Activated CD4-positive, alpha-beta T cell treated with anti-CD3 and anti-CD28 coated beads for 36 hours (primary cell): ENCODE measurements at places on chromosomes 6 and 20. TPM values are rescaled to one million over a fixed set of nuclear protein-coding genes. Genes with fewer than 3 reads are reported as not detected.

- peak; percentile 34 for DNase-seq
- no peaks in the 10 kb centered on the region for H3K27me3 ChIP-seq
- peak overlapping the region; percentile 80 for H3K4me3 ChIP-seq
- H3K36me3 ChIP-seq = no peaks in the 10 kb centered on the region
- H3K4me1 ChIP-seq = peaks cover 45% of the 10 kb centered on the region
Observed at GRCh38 chr6:26172608-26172968, 85.4 kb downstream of the HFE start.

GRCh38 chr6:43377710-43378229 is 8.3 kb upstream of the ZNF318 start:
- H3K27ac ChIP-seq = no peak overlapping the region
- no peaks in the 10 kb centered on the region for H3K27me3 ChIP-seq
- no peaks in the 10 kb centered on the region for H3K36me3 ChIP-seq
- peaks cover 29% of the 10 kb centered on the region for H3K4me1 ChIP-seq
- H3K4me3 ChIP-seq = no peak overlapping the region

GRCh38 chr6:44530910-44531234 is 143.4 kb downstream of the CDC5L start:
- DNase-seq = no peak
- peaks cover 6% of the 10 kb centered on the region for H3K27me3 ChIP-seq
- no peak overlapping the region for H3K4me3 ChIP-seq

DNA sequence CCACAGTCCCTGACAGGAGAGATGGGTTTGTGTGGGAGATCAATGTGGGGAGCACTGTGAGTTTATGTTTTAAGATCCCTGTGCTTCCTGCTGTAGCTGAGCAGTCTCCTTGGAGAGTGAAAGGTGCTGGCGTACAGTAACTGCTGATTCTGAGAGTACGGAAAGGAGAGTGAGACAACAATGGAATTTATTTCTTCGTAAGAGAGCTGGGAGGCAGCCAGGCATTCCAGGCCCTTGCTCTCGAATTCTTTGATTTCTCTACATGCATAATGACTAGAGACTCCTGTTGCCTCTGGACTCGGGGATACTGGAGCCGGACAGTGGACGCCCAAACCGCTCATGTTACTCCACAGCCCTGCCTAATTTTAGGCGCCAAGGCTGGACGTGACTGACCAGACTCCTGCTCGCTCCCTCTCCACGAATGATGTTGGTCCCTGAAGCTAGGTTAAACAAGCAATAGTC is 131.0 kb upstream of the PHACTR1 start:
- H3K27ac ChIP-seq = no peak overlapping the region
- H3K36me3 ChIP-seq = no peaks in the 10 kb centered on the region
- H3K4me3 ChIP-seq = no peak overlapping the region
- DNase-seq = no peak
- H3K4me1 ChIP-seq = no peaks in the 10 kb centered on the region
- no peaks in the 10 kb centered on the region for H3K27me3 ChIP-seq

DNA sequence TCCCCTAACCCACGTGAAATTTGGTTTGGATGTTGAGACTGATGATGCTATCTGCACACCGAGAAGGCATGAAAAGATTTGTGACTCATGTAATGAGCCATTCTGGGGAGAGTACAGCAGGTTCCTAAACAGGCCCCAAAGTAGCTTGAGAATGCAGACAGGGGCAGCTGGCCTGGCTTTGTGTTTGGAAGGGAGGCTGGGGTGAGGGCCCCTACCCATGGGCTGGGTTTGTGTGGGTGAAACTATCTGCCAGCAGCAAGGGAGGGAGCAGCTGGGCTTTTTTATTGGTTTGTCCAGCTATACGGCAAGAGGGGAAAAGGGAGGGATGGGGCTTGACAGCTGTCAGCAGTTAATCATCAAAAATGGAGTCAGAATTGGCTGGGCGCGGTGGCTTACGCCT is 87.0 kb upstream of the RNF24 start:
- H3K4me3 ChIP-seq = no peak overlapping the region
- no peak for DNase-seq
- H3K36me3 ChIP-seq = no peaks in the 10 kb centered on the region
- no peaks in the 10 kb centered on the region for H3K4me1 ChIP-seq
- no peaks in the 10 kb centered on the region for H3K27me3 ChIP-seq

DNA sequence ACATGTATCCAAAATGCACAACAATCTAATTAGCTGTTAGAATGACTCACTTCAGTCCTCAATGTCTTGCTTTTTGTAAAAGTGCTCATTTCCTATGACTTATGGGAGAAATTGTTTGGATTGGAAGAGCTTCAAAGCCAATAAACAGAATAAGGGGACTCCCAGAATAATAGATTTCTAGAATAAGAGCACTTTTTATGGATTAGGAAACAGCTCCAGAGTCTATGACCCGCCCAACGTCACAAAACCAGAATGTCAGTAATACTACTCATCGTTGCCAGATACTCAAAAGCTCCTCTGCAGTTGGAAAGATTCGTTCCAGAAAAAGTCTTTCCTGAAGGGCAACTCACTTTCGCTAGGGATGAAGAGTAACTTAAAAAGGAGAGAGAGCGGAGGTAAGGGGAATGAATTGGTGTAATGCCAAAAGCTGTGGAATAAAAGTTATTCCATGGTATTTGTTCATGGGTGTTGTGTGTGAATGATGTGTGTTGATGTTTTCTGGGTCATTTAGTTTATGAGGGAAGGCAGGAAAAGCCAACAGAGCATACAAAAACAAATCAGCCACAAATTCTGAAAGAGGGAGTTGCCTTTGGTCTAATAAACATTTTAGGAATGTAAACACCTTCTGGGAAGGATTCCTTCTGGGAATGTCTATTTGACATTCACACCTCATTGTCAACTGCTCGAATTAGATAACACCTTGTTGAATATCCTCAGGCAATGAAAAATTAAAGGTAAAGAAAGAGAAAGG is 64.6 kb downstream of the SYNE1 start:
- no peaks in the 10 kb centered on the region for H3K36me3 ChIP-seq
- DNase-seq = no peak
- peaks cover 2% of the 10 kb centered on the region for H3K27me3 ChIP-seq
- H3K27ac ChIP-seq = no peak overlapping the region

GRCh38 chr20:36472637-36473090 is 68.7 kb upstream of the MYL9 start:
- DNase-seq = peak; percentile 64
- H3K27me3 ChIP-seq = no peaks in the 10 kb centered on the region
- H3K36me3 ChIP-seq = no peaks in the 10 kb centered on the region
- H3K4me3 ChIP-seq = peak overlapping the region; percentile 61

- no peak for DNase-seq
- H3K27ac ChIP-seq = no peak overlapping the region
- H3K4me3 ChIP-seq = no peak overlapping the region
- H3K27me3 ChIP-seq = no peaks in the 10 kb centered on the region
Observed at GRCh38 chr20:24798930-24799705, 150.0 kb upstream of the CST7 start.

- no peak overlapping the region for H3K4me3 ChIP-seq
- H3K27ac ChIP-seq = no peak overlapping the region
- no peaks in the 10 kb centered on the region for H3K27me3 ChIP-seq
- DNase-seq = no peak
- no peaks in the 10 kb centered on the region for H3K4me1 ChIP-seq
- no peaks in the 10 kb centered on the region for H3K36me3 ChIP-seq
Observed at GRCh38 chr6:43125119-43125518, 46.0 kb upstream of the SRF start.

GRCh38 chr6:37077905-37078296 is 72.4 kb downstream of the FGD2 start:
- no peak for DNase-seq
- no peaks in the 10 kb centered on the region for H3K27me3 ChIP-seq
- no peak overlapping the region for H3K27ac ChIP-seq

BPIFA1 gene
- not detected for total RNA-seq

DNA sequence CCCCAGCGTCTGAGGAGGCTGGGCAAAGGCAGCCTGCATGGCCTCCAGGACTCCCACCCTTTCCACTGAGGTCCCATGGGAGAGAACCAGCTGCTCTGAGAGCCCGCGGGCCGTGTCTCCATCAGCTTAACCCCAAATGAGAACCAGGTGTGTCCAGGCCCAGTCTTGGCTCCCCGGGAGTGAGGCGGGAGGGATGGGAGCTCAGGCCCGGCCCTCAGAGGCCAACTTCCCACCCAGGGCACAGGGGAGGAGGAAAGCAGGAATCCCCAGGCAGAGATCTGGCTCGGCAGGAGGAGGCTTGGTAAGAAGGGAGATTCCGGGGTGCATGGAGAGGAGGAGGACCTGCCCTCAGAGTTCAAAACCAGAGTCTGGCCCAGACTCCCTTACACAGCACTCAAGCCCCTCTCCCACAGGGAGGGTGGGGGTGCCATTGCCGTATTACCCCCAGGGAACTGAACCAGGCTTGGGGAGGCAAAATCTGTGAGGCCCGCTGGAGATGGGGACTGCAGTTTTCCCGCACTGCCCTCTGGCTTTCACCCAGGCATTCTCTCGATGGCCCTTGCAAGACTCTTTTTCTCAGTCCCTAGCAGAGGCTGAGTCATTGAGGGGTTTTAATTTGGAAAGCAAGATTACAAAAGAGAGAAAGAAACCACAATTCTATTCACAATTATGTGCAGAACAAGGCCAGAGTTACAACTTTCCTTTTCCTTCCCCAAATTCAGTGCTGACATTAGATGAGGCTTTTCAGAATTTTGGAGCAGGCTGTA is 17.1 kb downstream of the FOXF2 start:
- no peak for DNase-seq
- no peaks in the 10 kb centered on the region for H3K36me3 ChIP-seq
- H3K27me3 ChIP-seq = peaks cover 13% of the 10 kb centered on the region
- H3K4me1 ChIP-seq = no peaks in the 10 kb centered on the region
- no peak overlapping the region for H3K27ac ChIP-seq

DNA sequence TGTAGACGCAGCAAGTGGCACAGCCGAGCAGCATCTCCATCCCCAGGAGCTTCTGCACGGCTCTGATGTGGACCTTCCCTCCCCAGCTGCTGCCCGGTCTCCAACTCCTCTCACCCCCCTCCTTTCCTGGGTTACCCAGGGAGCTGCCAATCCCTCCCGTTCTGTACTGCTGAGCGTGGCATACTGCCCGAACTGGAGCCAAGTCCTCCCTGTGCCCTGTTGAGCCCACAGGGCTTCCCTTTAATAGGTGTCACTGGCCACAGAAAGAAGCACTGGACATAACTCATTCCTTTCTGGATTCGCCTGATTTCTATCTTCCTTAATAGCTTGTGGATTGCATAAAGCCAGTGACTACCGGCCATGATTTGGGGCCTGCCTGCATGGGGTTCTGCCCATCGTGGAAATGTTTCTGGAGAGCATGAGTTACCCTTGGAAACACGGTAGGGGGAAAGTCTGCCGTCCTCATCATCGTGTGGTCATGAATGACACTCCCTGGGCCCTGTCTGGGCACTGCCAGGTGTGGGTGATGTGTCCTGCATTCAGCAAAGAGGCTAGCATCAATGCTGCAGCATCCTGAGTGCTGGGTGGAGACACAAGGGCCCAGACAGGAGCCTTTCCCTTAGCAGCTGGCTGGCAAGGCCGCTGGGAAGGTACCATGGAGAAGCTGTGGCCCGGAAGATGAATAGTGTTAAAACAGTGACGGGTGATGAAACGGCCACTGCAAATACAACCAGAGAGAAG is 189.7 kb downstream of the SYNDIG1 start:
- DNase-seq = no peak
- H3K36me3 ChIP-seq = no peaks in the 10 kb centered on the region
- H3K4me3 ChIP-seq = no peak overlapping the region

KLHDC3 gene
- 65.2 TPM for total RNA-seq

TRIM10 gene
- total RNA-seq = 0.16 TPM

GRCh38 chr20:62489186-62489931 is 13.6 kb upstream of the GATA5 start:
- H3K4me3 ChIP-seq = no peak overlapping the region
- H3K4me1 ChIP-seq = no peaks in the 10 kb centered on the region
- H3K27ac ChIP-seq = no peak overlapping the region
- no peak for DNase-seq

CLDN20 gene
- not detected for total RNA-seq

DNA sequence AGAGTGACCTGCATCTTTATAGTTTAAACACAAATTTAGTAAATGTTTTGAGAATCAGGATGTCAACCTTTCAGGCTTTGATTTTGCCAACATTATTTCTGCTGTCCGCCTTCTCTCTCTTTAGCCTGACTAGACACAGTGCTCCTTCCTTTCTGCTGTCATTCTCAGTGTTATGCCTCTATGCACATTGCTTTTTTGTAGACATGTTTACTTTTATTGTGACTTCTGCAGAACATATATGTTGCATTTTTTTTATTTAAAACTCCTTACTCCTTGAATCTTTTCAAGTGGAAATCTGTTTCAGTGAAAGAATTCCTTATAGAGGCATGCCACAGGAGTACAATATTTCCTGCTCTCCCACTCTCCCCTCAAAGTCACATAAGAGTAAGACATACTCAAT is 64.2 kb downstream of the LAMA4 start:
- H3K4me3 ChIP-seq = no peak overlapping the region
- H3K27ac ChIP-seq = no peak overlapping the region
- H3K27me3 ChIP-seq = peaks cover 10% of the 10 kb centered on the region
- no peak for DNase-seq

- peaks cover 56% of the 10 kb centered on the region for H3K36me3 ChIP-seq
- H3K27me3 ChIP-seq = no peaks in the 10 kb centered on the region
- H3K4me3 ChIP-seq = no peak overlapping the region
- DNase-seq = no peak
- peaks cover 44% of the 10 kb centered on the region for H3K4me1 ChIP-seq
- H3K27ac ChIP-seq = peak overlapping the region; percentile 51
Observed at GRCh38 chr20:44901974-44902373, 7.9 kb upstream of the PABPC1L start.

SLC2A10 gene
- not detected for total RNA-seq

BPIFB6 gene
- total RNA-seq = not detected
